ENCODE measurements at places on chromosomes 2 and 18.

- no peak for DNase-seq
Measured at GRCh38 chr2:176612736-176613135, 343.5 kb downstream of the MTX2 start.

DNA sequence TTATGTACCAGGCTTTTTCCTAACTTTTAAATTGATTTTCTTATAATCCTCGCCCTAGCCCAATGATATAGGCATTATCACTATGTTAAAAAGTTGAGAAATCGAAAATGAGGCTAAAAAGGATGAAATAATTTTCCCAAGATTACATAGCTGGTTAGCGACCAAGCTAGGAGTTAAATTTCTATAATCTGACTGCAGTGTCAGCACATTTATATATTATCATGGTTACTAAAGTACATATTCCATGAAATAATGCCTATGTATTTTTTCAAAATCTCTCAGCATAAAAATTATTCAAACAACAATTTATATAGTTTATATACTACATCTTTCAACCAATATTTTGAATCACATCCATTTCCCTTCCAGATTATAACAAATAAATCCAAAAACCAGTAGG lies 317.3 kb upstream of the TFPI start:
- DNase-seq, result no peak

DNA sequence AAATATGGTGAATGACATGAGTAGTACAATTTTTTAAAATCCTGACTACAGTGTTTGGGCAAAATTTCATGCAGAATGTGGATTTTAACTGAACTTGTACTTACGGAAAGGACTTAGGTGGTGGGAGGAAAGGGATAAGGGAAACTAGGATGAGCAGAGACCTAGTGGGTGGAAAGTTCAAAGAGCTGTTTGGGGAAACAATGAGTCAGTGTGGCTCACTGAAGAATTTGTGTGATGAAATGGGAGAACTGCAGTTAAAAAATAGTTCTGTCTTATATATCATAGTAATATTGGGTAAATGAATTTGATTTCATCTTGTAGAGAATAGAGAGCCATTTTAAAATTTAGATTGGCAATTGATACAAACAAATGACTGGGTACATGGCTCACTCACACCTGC lies 220.1 kb upstream of the CTAGE1 start:
- no peak for DNase-seq

DNA sequence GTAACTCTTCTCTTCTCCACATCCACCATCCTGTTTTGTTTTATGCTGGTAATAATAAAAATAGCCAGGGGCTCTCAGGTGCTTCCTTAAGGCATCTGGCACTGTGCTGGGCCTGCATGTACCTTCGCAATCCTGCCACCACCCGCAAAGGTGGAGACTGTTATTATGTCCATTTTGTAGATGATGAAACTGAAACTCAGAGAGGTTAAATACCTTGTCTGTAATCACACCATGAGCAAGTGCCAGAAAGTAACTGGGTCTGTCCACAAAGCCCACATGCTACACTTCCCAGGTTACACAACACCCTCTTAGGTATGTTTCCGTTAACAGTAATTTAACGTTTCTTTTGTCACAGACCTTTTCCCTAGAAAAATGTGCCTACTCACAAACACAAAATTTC lies 27.0 kb downstream of the NRP2 start:
- no peak for DNase-seq

- no peak for DNase-seq
Measured at GRCh38 chr2:151973013-151973900, 125.6 kb downstream of the CACNB4 start.

DNA sequence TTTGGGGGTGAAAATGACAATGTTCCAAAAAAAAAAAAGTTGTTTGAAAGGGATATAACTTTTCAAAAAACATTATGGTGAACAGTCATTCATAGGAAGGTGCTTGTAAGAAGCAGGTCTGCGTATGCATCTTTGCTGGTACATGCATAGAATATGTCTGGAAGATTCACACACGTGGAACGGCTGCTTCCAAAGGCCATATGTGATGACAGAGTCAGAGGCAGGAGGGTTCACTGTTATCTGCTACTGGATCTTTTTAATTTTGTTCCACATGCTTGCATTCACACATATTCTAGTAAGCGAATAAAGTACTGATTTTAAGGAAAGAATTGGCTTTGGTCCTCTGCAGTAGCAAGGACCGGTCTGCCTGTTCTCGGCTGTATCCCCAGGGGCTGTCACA lies 193.4 kb downstream of the SMAD7 start:
- DNase-seq, result no peak

DNA sequence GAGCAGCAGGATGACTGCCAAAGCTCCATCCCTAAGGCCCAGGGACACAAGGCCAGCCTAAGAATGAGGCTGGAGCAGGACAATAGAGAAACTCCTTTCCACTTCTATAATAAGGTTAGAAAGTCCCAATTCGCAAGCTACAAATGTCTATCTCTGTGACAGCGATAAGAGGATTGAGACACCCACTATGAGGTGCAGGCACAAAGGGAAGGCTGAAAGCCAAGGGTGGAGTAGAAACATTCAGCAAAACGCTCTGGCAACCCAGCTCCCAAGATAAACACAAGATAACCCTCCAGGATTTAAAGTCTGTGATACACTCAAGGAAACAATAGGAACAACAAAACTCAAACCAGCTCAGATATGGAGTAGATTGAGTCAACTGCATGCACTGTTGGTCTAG lies 418.0 kb upstream of the UBE2E3 start:
- DNase-seq, result no peak

GRCh38 chr2:72932805-72933204 lies 15.5 kb downstream of the EMX1 start:
- DNase-seq, result no peak

- DNase-seq, result no peak
Measured at GRCh38 chr2:201994973-201995638, 38.5 kb upstream of the FZD7 start.

DNA sequence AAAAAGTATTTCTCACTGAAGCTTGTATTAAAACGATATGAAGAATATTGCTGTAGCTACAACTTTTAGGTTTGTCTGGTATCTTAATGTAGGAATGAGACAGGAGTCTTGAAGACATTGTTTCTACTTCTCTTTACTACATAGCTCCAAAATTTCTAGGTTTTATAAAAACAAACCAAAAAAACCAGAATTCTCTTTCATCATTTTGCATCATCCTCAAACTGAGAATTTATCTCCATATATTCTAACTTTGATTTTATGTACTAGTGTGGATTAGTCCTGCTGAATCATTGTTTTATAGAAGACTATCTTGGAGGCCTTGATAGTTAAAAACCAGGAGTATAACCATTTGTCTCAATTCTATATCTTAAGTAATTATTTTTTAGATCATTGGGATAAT lies 100.2 kb downstream of the ICA1L start:
- DNase-seq, result no peak

DNA sequence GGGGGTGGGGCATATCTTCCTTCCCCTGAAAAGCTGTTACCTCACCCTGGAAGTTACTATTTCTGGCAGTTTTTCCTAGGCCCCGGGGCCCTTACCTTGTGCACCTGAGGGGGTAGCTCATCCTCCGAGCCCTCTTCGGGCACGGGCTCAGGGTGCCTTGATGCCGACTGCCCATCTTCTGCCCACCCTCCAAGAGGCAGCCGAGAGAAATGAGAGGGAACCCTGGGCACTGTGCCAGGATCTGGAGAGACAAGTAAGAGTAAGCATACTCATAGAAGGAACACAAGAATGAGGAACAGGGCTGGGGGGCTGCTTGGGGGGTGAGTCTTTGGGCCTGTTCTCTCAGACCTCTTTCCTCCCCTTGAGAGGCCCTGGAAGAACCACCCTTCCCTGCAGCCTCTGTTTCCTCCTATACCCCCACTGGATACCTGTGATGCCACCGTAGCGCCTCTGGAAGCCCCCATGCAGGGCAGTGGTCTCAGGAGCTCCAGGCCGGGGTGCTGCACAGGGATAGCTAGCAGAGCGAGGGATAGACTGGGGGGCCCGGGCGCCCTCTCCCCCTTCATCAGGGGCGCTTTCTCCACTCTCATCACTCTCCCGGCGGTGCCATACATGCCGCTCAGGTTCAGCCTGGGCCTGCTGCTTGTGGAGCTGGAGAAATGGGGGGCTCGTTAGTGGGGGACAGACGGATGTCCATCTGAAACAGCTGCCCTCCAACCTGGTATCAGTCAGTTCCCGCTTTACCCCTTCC lies 2.1 kb upstream of the ABCB6 start:
- no peak for DNase-seq

GRCh38 chr2:187504312-187504921 lies 49.8 kb downstream of the TFPI start:
- DNase-seq, result no peak

DNA sequence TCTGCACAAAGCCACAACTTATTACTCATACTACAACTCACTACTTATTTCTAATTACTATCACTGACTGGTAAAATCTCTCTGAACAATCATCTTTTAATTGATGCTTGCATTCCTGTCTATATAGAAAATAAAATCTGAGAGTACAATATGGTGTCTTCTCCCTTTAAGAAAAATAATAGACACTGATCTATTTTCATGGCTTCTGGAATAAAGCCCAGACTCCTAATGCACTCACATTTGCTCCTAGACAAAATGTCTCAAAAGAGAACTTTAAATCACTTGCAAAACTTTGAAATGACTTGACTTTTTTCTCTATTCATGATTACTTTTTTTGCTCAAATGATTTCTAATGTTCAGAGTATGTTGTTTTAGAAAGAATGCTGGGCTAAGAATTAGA lies 28.7 kb downstream of the ESCO1 start:
- no peak for DNase-seq

GRCh38 chr2:127386764-127387654 lies 766 bp downstream of the MAP3K2 start:
- peak; percentile 56 for DNase-seq

- no peak for DNase-seq
Measured at GRCh38 chr2:54801352-54801751, 77.9 kb downstream of the EML6 start.

DNA sequence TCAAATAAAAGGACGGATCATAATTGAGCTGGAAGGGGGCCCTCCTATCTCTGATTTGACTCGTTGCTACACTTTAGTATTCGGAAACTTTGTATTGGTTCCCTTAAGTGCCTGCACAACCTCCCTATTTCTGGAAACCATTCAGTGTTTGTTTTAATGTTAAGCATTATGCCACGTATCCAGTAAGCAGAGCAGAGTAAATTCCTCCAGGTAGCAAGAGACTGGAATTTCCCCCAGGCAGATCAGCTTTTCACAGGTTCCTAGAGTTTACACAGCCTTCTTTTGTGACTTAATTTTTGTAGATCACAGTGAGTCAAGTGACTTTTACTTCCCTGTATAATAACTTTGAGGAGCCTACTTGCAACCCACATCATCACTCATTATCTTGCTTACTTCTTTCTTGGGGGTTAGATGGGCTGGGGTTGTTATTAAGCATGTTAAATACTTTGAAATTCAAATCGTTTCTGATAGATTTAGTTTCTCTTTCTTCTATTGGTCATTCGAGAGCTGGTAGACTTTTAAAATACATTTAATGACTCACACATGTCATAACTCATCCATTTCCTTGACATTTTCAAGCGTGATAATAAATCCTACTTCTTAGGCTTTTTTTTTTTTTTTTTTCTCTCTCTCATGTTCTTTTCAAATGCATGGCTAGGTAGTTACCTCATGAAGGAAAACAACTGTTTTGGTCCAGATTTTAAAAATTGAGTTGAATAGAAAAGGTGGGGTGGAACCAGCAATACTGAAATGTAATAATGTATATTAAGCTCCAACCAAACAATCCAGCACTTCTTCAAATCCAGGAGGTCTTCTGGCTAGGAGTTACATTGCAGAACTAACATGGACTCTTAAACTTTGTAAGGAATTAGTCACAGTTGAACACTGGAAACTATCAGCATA lies 219.3 kb downstream of the NEDD4L start:
- no peak for DNase-seq

- no peak for DNase-seq
Measured at GRCh38 chr18:398935-399630, 101.4 kb downstream of the COLEC12 start.

- no peak for DNase-seq
Measured at GRCh38 chr2:100178085-100178788, 35.8 kb upstream of the AFF3 start.
